ENCODE measurements at places on chromosomes 6 and 20.

DNA sequence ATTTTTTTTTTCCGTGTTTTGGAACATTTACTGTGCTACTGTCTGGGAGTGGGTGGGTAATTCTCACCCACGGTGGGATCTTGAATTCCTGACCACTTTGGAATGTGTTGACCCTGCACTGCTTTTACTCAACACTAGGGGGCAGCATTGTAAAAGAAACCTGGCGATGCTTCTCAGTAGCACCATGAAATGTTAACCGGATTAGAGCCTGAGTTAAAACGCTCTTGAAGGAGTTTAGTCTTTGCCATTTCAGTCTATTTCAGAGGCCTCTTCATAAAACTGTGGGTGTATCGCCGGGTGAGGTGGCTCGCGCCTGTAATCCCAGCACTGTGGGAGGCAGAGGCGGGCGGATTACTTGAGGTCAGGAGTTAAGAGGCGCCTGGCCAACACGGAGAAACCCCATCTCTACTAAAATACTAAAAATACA is 114.4 kb upstream of the PRND start:
- no peak for DNase-seq

- no peak for DNase-seq
Observed at GRCh38 chr20:61631751-61632150, 379.7 kb downstream of the CDH4 start.

DNA sequence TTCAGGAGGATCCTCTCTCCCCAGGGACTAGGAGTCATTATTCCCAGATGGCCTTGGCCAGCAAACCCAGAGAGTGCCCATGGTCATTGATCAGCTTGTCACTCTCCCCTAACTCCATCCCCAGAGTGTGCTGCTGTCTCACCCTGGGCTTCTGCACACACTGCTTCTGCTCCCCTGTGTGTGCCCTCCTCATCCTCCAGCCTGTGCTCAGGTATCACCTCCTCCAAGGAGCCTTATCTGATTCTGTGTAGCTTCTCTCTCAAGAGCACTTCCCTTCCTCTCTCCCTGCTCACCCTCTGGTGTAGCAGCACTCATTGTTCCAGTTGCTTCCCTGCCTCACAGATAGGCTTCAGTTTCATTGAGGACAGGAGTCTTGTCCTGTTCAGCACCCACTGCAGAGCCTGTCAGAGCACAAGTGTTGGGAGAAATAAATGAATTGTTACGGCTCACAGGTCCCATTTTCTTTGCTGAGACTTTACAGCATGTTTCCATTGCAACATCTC is 102.4 kb downstream of the JAG1 start:
- DNase-seq = no peak

- peak; percentile 22 for DNase-seq
Observed at GRCh38 chr6:43075670-43076463, at the start of gene PTK7. TSS of gene PTK7 (plus strand) at chr6:43076314. CDS start at chr6:43076489, 175 bp downstream.

- DNase-seq = peak; percentile 38
Observed at GRCh38 chr6:31356216-31356945, 598 bp downstream of the HLA-B start.

- DNase-seq = no peak
Observed at GRCh38 chr6:13355043-13355945, 27.0 kb upstream of the TBC1D7 start.

DNA sequence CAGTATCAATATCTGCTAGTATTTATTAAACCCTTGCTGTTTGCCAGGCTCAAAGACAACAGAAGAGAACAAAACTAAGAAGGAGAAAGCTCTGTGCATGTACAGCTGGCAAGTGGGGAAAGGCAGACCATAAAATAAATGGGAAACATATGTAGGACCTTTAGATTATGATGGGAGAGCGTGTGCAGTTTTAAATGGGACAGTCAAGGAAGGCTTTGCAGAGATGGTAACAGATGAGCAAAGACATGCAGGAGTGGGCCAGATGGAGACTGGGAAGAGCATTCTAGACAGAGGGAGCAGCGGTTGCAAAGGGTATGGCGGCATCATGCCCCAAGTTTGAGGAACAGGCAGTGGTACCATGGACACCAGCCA is 260.0 kb downstream of the NRN1 start:
- no peak for DNase-seq

- DNase-seq = no peak
Observed at GRCh38 chr20:8969146-8969583, 99.7 kb upstream of the PLCB4 start.

GRCh38 chr6:163940705-163941623 is 526.4 kb downstream of the QKI start:
- DNase-seq = peak; percentile 60

GRCh38 chr6:63598049-63599036 is 26.1 kb downstream of the LOC128125822 start:
- peak; percentile 41 for DNase-seq

GRCh38 chr6:27091661-27092315 is 155.7 kb upstream of the PRSS16 start:
- no peak for DNase-seq

GRCh38 chr20:11642866-11643265 is 274.8 kb upstream of the BTBD3 start:
- no peak for DNase-seq

DNA sequence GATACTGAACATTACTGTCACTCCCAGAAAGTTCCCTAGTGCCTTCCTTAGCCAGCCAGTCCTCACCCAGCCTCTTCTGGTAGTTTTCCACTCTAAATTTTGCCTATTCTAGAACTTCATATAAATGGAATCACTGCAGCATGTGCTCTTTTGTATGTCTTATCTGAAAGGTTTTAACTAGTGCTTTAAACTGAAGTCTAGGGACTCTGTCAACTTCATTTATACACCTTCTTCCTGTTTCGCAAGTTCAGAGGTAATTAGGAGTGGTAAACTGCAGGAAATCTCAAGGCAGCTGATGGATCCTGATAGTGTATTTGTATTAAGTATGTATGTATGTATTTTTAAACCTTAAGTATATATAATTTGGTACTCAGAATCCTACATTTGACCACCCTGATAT is 94.3 kb downstream of the TCP11 start:
- DNase-seq = no peak

- no peak for DNase-seq
Observed at GRCh38 chr6:168789699-168790098, 348.7 kb downstream of the SMOC2 start.

- peak; percentile 45 for DNase-seq
Observed at GRCh38 chr20:51412333-51412871, 130.1 kb downstream of the NFATC2 start.

DNA sequence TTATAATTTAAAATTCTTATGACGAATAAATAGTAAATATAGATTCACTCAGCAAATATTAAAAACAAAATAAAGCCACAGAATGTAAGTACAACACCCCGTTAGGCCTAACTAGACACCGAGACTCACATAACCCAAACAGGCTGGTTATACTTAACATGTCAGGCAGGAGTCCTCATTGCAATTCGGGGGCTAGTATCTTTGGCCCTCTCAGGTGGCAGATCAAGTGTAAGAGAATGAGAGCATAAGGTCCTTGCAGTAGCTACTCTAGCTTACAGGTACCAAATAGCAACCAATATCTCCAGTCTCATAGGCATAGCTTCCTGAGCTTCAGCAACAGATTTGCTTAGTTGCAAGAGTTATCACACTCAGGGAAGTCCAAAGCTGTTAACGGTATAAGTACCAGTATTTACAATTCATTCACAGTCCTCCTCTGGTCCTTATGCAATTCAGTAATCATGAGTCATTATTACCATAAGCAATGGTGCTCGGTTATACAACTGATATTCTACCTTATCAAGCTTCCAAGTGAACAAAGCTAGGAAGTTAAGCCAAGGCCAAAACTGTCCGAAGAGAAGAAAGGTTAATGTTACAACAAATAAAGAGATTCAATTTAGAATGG is 20.1 kb downstream of the REV3L start:
- no peak for DNase-seq

DNA sequence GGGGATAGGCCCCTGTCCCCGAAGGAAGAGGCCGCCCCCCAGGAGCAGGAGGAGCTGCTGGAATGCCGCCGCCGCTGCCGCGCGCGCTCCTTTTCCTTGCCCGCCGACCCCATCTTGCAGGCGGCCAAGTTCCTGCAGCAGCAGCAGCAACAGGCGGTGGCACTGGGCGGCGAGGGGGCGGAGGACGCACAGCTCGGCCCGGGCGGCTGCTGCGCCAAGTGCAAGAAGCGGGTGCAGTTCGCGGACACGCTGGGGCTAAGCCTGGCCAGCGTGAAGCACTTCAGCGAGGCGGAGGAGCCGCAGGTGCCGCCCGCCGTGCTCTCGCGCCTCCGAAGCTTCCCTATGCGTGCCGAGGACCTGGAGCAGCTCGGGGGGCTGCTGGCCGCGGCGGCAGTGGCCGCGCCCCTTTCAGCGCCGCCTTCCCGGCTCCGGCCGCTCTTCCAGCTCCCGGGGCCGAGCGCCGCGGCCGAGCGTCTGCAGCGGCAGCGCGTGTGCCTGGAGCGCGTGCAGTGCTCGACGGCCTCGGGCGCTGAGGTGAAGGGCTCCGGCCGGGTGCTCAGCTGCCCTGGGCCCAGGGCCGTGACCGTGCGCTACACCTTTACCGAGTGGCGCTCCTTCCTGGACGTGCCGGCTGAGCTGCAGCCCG is 630 bp downstream of the PPP1R3G start:
- DNase-seq = peak; percentile 39

DNA sequence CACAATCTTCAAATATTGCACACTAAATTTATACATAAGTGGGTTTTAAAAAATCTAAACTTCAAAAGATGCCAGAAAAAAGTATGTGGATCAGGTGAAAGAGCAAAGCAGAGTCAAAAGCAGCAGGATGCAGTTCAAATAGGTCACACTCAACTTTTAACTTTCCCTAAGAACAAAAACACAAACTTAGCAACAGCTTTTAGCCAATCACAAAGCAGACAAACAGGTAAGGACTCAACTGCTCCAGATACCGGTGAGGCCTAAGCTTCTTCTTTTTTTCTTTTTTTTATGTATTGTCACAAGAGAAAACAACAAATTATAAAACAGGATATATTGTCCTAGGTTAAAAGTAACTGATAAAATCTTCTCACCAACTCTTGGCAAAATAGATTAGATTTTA is 74.7 kb downstream of the SESN1 start:
- no peak for DNase-seq

- no peak for DNase-seq
Observed at GRCh38 chr6:154931711-154932424, 63.2 kb upstream of the TIAM2 start.

DNA sequence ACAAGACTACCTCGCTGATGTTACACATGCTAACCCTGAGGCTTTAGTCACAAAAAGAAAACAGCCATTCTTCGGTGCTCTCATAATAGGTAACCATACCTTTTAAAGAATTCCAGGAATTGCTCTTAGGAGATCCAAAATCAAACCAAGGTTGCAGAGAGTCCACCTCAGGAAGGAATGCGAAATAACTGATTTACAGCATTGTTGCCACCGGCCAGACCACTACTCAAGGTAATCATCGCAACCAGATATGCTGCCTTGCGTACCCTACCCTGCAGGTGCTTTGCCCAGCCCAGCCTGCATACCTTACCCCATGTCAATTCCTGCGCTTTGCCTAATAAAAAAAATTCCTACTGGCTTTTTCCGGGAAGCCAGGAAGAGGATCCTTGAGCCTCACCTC is 27.0 kb downstream of the NUP153 start:
- no peak for DNase-seq

GRCh38 chr6:43009124-43009523 is 4.6 kb downstream of the MEA1 start:
- DNase-seq = peak; percentile 59

DNA sequence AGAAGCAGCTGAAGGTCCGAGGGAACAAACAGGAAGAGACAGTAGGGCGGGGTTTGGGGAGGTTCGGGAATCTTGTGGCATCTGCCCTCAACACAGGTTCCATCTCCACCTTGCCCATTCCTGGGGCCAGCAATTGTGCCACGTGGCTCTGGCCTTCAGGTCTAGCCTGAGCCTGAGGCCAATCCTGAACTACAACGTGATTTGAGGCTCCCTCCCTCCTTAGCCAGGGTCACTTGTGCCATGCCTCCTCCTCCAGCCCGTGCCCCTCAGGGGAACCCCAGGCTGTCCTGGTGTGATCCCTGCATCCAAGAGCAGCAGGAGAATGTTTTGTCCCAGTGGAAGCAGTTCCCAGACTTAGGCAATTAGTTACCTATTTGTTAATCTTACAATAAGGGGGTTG is 3.0 kb downstream of the CST9 start:
- no peak for DNase-seq

GRCh38 chr20:53773792-53774401 is 180.3 kb upstream of the ZNF217 start:
- no peak for DNase-seq

DNA sequence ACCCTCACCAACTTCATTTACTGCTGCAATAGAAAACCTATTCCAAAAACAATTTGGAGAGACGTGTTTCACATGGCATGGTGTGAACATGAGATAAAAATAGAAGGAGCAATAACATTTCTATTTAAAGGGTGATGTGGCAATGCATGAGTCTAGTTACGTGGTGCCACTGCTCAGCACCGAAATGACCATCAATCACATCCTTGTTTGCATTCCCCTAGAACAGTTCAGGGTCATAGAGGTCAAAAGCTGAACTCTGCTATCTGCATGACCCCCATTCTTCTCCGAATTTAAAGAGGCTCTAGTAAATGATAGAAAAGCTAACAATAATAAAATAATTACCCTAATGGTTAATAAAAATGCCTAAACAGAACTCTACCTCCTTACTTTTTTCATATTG is 29.5 kb downstream of the ROS1 start:
- no peak for DNase-seq

DNA sequence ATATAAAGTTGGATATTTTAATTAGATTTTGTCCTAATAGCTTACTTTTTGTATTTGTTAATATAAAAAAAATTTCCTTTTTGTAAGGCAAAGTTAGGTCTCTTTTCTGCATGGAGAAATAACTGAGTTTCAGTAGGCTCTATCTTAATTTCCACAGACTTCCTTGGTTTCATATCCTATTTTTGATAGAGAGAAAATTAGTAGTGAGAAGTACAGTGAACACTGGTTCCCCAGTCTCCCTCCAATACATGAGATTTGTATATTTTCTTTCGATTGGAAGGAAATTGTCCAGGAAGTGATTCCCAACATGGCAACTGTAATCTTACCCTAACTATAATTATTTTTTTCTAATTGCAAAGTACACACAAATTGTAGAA is 26.4 kb downstream of the TRIM27 start:
- no peak for DNase-seq

DNA sequence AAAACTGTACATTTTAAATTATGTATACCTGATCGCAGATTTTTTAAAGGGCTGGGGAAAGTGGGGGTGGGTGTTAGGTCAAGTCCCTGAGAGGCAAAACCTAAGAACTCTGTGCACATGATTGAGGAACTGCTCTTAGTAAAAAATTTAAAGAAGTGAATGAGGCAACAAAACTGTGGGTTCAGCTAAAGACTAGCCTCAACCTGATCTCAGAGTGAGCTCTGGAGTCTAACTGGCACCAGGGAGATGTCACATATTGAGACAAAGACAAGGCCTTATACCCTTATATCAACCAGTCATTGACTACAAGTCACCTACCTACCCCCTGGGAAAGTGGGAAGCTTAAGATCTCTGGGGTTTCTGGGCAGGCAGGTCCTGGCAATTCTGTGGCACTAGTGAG is 27.4 kb upstream of the RUNX2 start:
- no peak for DNase-seq

GRCh38 chr6:166707045-166707444 is 80.0 kb upstream of the RPS6KA2 start:
- DNase-seq = peak; percentile 60

- DNase-seq = no peak
Observed at GRCh38 chr20:9699181-9699580, 139.7 kb downstream of the PAK5 start.

All from left ventricle myocardium inferior (tissue), 1 donor.